NCI-H1417 treated with DMSO at 0.1 percent for 48 hours (cell line): ENCODE measurements at places on chromosomes 3 and 15.

DNA sequence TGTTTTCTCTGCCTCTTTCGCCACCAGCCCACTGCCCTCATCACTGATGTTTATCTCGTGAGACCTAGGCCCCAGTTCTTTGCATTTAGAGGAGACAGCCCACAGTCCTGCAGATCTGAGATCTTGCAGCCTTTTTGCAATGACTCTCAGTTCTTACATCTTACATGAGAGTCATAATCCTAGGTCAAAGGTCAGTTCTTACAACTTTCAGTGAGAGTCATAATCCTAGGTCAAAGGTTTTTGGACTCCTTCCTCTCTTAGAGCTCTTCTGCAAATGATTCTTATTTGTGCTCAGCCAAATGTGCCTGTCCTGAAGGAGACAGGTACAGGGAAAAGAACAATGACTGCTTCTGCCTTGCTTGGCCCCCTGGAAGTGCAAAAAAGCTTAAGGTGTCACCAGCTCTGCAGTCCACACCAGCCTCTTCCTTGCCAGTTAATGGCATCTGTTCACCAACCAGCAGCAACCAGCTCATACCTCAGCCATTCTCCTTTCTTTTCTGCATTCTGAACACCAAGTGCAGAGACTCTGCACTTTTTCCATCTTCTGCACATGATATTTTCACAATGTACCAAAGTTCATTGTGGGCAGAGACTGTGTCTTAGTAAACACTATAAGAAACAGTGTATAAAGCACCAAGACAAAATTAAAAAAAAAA lies 67.1 kb downstream of the ABHD5 start:
- DNase-seq: no peak

DNA sequence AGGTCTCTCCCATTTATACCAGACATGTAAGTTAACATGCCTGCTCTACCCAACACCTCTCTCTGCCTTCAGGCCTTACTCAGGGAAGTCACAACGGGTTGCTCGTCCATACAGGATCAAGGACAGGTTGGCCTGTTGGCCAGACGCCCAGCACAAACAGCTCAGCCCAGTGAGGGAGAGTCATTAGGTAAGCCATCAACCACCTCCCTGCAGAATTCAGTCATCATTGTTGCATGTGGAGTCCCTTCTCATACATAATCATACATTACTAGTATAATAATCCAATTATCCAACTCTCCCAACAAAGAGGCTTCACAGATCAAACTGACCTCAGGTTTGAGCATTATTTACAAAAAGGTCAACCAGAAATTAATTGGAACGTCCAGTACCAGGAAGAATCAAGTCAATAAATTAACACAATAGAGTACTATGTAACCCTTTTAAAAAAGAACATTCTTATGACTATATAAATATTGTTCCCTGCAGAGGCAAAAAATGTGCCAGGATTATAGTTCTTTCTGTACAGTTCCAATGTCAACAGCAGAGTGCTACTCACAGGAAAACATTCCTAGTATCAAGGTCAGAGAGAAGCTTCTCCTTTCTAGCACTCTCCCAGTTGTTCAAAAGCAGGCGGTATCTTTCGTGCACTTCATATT lies 33.2 kb downstream of the HOMER2 start:
- DNase-seq: peak; percentile 51

DNA sequence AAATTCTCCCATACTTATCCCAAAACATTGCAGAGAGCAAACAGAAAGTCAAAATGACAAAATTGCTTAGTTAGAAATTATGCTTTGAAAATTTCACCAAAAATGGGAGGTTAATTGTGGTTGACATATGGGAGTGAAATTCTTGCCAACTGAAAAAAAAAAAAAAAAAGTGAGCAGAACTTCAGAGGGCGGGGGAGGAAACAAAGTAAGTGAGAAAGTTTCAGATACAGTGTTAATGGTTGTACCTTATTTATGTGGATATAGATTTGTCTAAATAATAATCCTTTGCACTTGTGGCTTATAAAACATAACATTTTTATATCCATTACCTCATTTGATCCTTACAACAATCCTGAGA lies 91.5 kb upstream of the RAP2B start:
- no peak for DNase-seq

- no peak for DNase-seq
Measured at GRCh38 chr3:134018850-134019249, 10.9 kb downstream of the SLCO2A1 start.

DNA sequence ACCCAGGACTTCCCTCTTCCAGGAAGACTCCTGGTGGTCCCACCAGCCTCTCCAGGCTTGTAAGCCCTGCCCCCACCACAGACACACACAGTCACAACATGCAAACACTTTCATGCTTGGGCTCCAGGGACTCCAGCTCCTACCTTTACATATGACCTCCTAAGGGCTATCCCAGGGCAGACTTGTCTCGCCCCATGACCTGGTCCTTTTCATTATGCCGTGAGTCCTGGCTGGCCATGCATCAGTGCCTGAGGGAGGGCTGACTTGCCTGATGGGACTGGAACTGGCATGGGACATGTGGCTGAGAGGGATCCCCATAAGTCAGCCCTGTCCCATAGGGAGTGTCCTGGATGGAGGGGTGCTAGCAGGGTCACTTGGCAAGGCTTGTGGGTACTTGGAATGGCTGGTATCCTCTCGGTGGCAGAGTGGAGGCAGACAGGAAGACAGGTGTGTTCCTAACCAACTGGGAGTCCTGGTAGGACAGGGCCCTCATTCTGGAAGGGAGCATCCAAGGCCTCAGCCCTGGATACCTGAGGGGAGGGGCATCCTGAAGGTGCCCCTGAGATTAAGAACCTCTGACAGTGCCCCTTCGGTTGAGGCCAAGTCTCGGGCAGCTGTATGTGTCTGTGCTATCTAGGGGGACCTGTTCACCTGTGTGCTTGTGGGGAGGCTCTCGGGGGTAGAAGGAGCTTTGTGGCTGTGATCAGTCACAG lies 540 bp upstream of the HHATL start:
- no peak for DNase-seq

DNA sequence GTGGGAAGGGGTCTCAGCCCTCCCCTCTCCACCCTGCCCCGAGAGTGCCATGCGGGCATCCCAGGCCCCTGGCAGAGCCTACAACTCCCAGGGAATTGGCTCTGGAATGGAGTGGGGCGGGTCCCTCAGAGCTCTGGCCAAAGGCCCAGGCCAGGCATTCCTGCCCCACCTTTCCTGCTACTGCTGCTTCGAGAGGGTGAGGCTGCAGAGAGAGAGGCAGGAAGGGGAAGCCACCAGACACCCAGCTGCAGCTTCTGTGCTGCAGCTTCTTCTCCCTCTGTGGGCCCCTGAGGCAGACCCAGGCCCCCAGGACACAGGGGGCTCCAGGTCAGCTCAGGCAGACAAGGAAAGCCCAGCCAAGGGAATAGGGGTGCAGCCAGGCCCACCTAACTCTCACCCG lies 2.7 kb downstream of the ALS2CL start:
- no peak for DNase-seq

GRCh38 chr3:171176244-171176933 lies 149.9 kb upstream of the SLC2A2 start:
- no peak for DNase-seq

DNA sequence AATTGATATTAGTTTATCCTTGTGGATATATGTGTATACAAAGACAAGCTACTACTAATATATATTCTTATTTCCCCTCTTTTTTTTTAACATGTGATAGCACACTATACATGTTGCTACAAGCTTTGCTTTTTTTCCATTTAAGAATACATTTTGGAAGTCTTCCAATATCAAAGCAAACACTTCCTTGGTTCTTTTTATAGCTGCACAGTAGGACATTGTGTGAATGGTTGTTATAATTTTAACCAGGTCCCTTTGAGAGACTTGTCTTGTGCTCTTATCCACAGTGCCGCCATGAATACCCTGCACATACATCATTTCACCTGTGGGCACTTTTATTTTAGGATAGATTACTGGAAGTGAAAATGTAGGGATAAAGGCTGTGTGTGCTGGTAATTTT lies 88.7 kb downstream of the CACNA2D3 start:
- peak; percentile 49 for DNase-seq

- no peak for DNase-seq
Measured at GRCh38 chr3:105364128-105364527, 2.6 kb upstream of the ALCAM start.

DNA sequence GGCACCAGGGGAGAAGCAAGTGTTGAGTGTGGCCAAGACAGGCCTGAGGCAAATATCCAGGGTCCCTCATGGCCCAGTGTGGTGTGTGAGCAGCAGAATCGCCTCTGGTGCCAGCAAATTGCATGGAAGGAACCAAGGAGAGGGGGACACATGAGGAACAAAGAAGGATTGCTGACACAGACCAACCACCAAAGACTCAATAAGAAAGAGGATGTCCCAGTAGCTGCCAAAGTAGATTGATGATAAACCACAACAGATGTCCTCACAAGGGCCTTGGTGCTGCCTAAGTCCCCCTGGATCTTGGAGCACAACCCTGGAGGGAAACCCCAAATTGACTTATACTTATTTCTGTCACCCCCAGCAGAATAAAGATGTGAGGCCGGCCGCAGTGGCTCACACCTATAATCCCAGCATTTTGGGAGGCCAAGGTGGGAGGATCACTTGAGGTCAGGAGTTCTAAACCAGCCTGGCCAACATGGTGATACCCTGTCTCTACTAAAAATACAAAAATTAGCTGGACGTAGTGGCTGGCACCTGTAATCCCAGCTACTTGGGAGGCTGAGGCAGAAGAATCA lies 10.6 kb downstream of the SRGAP3 start:
- no peak for DNase-seq

DNA sequence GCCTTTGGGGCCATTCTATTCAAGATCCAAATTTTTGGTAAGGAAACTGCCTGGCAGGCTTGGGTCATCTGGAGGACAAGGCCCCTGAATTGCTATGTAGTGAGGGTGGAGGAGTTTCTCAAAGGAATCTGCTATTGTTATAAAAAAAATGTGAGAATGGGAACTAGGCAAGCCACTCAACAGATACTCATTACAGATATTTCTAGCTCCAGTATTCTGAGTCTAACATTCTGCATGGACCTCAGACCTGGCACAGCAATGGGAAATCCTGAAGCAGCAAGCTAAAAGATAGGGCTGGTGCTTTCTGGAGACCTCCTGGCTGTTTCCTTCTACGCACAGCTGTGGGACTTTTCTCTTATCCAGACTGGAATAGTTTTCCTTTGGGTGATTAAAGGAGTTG lies 430.7 kb upstream of the RBMS3 start:
- no peak for DNase-seq

GRCh38 chr15:62951481-62951880 lies 91.1 kb upstream of the TPM1 start:
- DNase-seq: no peak

GRCh38 chr3:57224856-57225255 lies 2.7 kb upstream of the APPL1 start:
- DNase-seq: no peak

DNA sequence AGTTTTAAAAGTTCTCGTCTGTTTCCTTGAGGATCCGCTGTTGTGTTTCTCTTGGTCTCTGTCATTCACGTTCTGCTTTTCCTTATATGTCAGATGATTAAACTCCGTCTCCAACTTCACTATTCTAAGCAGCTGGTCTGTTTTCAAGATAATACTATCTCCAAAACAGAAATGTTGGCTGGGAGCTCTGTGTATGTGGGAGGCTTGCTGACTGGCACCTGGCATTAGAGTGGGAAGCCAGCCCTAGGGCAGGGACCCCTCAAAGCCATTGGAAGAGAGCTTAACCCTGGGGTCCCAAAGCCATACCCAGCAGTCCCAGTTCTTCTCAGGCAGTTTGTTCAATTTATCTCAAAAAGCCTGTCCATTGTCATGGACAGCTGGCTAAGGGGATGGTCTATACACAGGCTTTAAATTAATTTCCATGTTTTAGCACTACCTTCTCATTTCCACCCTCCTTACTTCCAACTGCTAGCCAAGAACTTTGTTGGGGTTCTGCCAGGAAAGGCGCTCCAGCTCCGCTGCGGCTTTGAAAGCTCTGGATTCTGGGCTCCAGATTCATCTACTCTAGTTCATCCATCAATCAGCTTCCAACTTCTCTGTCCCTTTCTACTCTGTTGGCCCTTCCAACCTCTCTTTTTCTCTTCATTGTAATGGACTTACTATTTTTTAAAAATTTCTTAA lies 9.2 kb downstream of the BTBD1 start:
- no peak for DNase-seq

- no peak for DNase-seq
Measured at GRCh38 chr3:128318275-128318941, 148.3 kb downstream of the DNAJB8 start.

GRCh38 chr3:58202917-58203360 lies 7.8 kb downstream of the DNASE1L3 start:
- DNase-seq: no peak

- no peak for DNase-seq
Measured at GRCh38 chr15:31605467-31605931, 278.9 kb downstream of the KLF13 start.

DNA sequence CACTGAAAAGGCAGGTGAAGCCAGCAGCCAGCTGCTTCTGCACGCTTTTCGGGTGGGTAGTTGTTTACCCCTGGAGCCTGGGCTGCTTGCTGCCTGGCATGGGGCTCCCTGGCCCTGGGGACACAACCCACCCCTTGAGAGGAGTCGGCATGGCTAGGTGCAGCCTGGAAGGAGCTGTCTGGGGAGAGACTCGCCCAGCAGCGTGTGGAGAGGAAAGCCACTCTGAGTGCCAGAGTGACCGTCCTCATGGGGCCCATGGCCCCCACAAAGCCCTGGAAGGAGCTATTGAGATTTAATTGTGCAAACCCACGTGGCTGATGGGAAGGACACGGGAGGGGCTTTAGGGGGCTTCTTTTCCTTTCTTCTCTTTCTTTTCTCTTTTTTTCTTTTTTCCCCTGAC lies 137.5 kb downstream of the OPA1 start:
- no peak for DNase-seq

DNA sequence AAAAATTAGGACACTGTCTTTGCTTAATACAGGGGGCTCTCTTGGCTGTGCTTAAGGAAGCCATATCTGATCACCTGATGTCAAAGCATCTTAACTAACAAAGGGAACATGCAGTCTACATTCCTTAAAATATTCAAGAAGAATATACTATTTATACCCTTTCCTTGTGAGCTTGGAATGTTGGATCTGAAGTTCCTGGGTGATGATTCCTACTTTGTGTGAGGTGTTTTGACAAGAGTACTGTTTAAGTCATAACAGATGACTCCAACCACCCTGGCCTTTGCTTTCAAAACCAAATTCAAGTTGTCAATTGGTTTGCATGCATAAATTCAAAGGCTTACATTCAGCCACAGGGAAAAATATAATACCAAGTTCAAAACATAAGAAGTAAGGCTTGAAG lies 862.7 kb upstream of the SEMA6D start:
- DNase-seq: no peak

DNA sequence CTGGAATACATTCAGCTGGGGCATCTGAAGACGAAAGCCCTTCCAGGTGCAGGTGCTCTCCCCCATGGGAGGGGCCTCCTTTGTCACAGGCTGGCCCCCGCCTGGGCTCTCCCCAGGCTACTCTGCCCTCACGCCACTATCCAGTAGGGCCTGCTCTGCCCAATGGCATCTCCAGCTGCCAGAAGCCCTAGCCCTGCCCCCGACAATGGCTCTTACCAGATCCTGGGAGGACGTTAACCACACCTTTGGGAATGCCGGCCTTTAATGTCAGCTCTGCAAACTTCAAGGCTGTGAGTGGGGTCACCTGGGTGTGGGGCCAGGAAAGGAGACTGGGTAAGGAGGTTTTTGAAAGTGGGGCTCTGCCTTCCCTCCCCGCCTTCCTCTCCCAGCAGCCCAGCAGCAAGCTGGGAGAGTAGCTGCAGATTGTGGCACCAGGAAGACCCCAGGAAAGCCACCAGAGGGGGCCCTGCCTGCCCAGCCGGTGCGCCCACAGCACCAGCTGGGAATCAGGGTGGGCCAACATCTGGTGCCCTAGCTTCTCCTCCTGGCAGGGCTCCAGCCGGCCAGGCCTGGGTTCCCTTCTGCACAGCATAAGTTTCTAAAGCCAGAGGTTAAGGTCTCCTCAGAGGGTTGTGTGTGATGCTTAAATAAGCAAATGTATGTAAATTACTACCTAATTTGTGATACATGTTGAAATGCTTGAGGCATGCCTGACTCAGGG lies 40.4 kb upstream of the SLC41A3 start:
- DNase-seq: no peak
